ENCODE measurements at places on chromosomes 5 and 9.
A peak's percentile ranks its signal among the peaks of the same experiment; 100 is the strongest.

GRCh38 chr5:133884569-133885311 is 83.7 kb downstream of the C5orf15 start:
- DNase-seq, result no peak

GRCh38 chr9:2013743-2014475 is 1.2 kb upstream of the SMARCA2 start:
- DNase-seq, result peak; percentile 76

GRCh38 chr5:107964722-107965121 is 294.0 kb upstream of the EFNA5 start:
- no peak for DNase-seq

GRCh38 chr5:53335115-53335514 is 145.3 kb upstream of the FST start:
- DNase-seq, result no peak

DNA sequence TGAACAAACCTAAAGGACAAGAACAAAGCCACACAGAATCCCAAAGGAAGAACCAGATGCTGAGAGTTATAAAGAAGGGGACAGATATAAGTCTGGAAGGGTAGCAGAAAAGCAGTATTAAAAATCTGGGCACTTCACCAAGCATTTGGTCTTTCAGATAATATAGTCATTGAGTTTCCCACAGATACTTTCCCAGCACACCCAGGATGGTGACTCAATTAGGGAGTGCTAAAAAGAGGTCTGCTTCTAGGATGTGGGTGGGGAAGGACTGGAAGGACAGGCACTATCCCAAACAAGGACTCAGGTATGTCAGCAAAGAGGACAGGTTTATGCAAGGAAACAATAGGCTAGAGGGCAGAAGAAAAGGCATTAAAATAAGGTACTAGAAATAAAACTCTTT is 59.3 kb downstream of the DIAPH1 start:
- DNase-seq, result no peak

DNA sequence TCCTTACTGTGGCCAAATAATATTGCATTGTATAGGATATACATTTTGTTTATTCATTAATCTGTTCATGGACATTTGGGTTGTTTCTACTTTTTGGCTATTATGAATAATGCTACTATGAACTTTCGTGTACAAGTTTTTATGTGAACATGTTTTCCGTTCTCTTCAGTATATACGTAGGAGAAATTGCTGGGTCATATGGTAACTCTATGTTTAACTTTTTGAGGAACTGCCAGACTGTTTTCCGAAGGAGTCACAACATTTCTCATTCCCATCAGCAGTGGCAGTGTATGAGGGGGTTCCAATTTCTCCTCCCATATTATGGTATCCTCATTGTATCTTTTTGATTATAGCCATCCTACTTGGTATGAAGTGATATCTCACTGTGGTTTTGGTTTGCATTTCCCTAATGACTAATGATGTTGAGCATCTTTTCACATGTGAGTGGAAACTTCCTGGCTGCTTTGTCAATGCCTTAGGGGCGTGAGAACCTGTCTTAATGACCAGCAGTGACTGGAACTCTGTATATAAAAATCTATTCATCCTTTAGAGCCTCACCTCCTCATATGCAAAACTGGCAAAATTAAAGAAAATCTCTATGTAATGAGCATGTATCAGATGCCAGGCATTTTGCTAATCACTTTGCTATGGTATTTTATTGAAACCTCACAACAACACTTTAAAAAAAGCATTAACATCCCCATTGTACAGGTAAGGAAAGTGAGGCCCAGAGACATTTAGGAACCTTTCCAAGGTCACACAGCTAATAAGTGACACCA is 47.8 kb upstream of the TGFBR1 start:
- peak; percentile 58 for DNase-seq
